Dorsolateral prefrontal cortex (tissue), 122 donors: ENCODE measurements at places on chromosomes 13 and 19. TPM values are rescaled to one million over a fixed set of nuclear protein-coding genes. Genes with fewer than 3 reads are reported as not detected.

CNN1 gene
- total RNA-seq: 9.6 TPM

GRCh38 chr19:31233295-31233800 lies 115.9 kb downstream of the TSHZ3 start:
- no peak for DNase-seq

- no peak for DNase-seq
These were observed 95.0 kb upstream of the KLF5 start for GRCh38 chr13:72963762-72964161.

- DNase-seq: no peak
These were observed 286.3 kb downstream of the POU4F1 start for GRCh38 chr13:78317030-78317429.

POSTN gene
- 1.6 TPM for total RNA-seq

TMEM86B gene
- 8.4 TPM for total RNA-seq

GRCh38 chr13:107600971-107601370 lies 614.4 kb downstream of the LIG4 start:
- DNase-seq: no peak

GRCh38 chr19:47619763-47620162 lies 10.8 kb downstream of the BICRA start:
- DNase-seq: no peak

DNAAF3 gene
- total RNA-seq: 0.93 TPM
